CD4-positive, alpha-beta T cell treated with Interleukin-12 subunit alpha and Interleukin-12 subunit beta, for 1 hour (primary cell): ENCODE measurements at places on chromosomes 2 and 18.

DNA sequence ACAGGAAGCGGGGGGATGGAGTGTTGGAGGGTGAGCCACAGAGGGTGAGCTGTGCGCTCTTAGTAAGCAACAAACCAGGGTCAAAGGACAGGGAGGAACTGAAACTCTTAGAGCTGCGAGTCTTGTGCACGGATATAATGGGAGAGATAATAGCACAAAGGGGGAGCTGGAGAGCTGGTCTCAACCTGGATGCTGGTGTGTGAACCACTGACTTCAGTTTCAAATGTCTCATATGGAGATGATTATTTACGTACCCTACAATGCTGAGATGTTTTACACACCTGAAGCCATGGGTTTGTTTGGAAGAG lies 35.9 kb downstream of the PTGR3 start:
- DNase-seq: peak; percentile 8

- no peak for DNase-seq
These were observed 8.4 kb upstream of the NMI start for GRCh38 chr2:151297882-151298281.

DNA sequence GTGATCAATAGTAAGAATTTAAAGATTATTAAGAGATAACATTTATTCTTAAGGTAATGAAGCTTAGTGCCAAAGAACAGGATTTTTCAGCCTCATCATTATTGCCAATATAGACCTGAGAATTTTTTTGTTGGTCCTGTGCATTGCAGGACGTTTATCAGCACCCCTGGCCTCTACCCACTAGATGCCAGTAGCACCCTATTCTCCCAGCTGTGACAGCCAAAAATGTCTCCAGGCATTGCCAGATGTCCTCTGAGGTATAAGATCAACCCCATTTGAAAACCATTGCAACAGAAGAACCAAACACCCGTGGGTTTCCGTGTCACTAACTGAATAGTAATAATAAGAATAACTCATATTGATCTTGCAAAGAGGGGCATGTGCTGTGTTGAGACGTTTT lies 700.0 kb upstream of the SOX11 start:
- DNase-seq: no peak

GRCh38 chr2:163732727-163733126 lies 3.1 kb downstream of the FIGN start:
- DNase-seq: no peak

DNA sequence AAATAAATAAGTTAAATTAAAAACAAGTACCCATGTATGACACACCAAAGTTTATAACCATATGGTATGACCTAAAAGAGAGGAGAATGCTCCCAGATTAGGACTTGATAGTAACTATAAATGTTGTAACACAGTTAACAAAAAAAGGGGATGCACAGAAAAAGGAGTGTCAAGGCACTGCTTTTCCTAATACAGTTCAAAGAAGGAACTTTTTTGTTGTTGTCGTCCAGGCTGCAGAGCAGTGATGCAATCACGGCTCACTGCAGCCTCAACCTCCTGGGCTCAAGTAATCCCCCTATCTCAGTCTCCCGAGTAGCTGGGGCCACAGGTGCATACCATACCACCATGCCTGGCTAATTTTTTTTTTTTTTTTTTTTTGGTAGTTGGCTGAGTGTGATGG lies 2.7 kb downstream of the NARS1 start:
- DNase-seq: no peak

- DNase-seq: no peak
These were observed 34.5 kb downstream of the PDIA6 start for GRCh38 chr2:10777842-10778723.

DNA sequence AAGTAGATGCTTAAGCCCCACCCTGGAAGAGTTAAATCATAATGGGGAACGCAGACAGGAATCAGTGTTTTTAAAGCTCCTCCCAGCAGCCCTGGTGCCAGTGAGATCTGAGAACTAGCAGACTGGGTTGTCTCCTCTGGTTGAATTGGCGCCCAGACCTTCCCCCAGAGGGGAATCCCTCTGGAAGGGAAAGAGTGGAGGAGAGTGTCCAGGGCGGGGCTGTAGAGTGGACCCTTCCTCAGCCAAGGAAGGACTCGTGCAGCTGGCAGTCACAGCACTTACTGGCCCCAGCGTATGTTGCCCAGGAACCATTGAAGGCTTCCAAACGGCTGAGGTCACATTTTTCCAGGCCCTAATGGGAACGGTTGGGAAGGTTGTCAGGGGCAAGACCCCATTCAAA lies 62.5 kb downstream of the TGOLN2 start:
- no peak for DNase-seq

DNA sequence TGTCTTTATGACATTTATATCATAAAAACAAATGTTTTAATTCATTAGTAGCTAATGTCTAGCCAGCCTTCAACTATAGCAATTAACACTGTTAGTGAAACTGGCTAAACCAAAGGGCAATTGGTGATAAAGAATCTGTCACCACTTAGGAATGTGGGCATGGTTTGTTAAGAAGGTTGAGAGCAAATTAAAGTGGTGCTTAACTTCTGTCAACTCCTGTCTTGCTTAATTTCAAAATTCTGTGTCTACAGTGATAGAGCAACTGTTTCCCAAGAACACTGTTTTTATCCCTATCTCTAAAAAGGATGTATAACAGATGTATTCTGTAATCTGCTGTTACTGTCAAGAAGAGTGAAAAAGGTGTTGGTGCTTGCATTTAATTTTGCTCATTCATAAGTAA lies 36.5 kb downstream of the CFAP36 start:
- no peak for DNase-seq

GRCh38 chr2:45002686-45003085 lies 6.6 kb downstream of the SIX2 start:
- DNase-seq: no peak

GRCh38 chr18:78582898-78583738 lies 396.5 kb upstream of the SALL3 start:
- DNase-seq: no peak

DNA sequence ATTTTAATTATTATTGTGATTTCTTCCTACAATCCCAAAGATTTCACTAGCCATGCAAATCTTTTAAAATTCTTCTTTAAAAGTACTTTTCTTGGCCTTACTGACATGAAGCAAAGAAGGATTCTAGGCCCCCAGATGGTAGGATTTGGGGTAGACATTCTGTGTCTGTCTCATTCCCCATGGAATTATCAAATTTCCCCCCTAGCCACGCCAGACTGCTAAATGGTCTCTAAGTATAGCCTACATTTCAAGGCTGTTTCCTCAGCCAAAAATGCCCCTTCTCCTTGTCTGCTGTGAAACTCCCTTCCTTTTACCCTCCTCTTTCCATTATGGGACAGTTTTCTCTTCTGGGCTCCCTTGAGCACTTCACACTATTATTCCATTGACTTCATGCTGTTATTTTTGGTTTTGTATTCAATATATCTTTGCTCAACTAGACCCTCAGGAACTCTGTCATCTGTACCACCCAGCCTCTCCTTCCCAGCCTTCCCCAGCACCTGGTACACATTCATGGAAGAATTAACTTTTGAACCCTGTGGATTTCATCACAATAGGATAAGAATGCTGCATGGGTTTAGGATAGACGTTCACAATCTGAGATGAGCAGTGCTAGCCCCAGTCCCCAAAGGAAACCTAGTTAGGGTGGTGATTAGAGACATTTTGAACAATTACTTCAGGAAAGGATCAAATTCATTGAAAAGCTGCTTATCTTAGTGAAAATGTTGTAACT lies 21.5 kb upstream of the CYP1B1 start:
- DNase-seq: no peak

- DNase-seq: no peak
These were observed 529 bp upstream of the MTA3 start for GRCh38 chr2:42567806-42568400.

DNA sequence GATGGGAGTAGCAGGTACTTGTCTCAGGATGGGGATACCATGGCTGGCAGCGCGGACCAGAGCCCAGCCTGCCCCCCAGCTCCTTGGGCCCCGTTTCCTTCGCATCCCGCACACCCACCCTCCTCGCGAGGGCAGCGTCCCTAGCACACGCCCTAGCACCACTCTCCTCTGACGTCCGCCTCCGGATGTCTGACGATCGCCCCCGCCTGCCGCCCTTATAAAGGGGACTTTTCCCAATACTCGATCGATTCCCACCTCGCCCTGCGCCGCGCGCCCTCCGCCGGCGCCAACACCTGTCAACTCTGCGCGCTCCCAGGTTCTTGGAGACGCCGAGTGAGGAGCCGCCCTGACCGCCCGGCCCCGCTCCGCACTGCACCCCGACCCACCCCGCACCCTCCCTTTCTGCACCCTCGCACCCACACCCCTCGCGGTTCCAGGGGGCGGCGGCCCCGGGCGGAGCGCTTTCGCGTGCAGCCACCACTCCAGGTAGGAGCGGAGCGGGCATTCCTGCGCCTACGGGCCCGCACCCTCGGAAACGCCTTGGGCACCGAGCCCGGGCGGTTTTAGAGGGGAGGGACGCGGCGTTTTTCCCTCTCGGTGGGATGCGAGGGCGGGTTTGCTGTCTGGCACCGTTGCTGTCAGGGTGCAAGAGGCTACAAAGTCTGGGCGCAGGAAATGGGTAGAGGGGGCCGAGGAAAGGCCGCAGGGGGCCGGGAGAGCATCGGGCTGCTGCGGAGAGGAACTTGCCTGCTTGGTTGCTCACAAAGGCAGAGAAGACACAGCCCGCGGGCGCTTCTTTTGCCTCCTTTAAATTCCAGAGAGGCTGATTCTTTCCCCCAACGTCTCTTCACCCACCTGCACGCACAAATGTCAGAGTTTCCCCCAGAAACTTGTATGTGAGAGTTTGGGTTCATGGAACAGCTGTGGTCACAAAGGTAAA lies at the start of gene SLC5A7:
SLC5A7 (plus strand) TSS at position 247 of the 940 bp plus-strand sequence. CDS start 1,632 bp downstream, outside the sequence.
- DNase-seq: no peak

DNA sequence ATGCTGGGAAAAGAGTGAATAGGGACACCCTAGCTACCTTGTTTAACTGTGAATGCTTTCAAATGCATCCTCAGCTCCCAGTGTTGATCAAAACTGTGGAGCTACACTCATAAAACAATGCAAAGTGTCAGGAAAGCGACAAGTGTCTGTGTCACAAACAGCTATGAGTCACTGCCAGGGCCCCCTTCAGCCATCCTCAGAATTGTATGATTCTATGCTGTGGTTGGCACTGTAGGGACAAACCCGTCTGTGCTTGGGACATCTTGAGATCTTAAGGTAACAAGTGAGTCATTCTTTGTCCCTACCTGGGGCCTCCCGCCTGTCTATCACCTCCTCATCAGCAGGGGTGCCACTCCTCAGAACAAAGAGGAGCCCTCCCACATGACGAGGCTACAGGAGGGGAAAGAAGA lies 42.4 kb downstream of the KLF7 start:
- DNase-seq: no peak

DNA sequence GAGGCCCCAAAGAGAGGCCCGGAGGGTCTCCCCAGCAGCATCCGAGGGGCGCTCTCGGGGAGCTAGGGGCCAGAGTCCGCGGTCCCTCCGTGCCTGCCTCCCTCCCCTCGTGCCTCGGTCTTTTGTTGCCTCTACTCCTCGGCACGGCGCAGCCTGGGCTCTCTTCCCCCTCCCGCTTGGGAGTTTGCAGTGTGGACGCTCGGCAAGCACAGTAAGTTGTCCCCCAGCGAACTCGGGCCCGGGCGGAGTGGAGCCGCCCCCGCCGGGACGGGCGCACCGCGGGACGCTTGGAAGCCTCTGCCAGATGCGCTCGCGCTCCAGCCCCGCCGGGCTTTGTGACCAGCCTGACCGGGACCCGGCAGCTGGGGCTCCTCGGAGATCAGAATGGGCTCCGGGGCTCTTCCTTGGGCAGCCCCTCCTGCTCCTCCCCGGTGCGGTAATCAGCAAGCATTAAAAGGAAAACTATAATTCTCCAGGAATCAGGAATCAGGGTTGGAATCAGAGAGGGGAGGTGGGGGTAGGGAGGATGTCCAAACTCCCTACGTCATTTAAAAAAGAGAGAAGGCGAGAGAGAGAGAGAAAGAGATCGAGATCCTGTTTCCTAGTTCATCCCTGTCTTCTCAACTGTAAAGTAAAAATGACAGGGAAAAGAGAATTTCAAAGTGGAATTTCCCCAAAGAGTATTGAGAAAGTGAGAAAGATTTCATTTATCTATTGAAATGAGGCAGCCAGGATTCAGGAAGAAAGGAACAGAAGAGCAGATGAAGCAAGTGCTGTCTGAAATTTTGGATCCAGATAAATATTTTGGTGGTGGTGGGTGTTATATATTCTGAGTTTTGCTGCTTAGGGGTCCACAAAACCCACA lies 786 bp upstream of the TMEM200C start:
- DNase-seq: no peak

DNA sequence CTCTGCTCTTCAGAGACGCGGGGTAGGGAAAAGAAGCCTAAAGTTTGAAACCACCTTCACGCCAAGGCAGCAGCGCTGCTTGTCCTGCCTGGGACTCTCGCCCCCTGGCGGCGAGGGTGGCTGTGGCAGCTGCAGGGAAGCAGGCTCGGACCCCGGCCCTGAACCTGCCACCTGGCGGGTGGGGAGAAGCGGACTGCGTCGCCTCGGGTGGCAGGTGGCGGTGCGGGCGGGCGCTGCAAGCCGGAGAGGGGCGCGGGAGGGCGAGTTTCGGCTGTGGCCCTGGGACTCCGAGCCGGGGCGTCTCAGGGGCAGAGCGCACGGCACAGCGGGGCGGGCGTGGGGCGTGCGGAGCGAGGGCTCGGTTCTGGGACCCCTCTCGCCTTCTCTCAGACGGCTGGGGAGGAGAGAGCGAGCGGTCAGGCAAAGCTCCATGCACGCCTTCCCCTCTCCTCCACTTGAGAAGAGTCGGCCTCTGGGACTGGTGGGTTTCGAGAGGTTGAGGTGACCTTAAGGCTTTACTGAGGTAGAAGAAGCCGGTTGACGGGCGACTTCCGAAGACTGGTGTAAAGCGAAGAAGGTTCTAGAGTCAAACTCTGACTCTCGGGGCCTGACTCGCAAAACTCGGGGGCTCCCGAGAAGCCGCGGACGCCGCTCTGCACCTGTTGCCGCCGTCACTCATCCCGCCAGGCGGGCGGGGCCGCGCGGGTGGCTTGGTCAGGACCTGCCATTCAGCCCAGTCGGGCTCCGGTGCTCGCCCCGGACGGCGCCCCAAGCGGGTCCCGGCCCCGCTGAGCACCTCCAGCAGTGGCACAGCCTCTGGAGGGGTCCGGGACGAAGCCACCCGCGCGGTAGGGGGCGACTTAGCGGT lies 1.1 kb upstream of the BOLL start:
- DNase-seq: peak; percentile 64

- DNase-seq: no peak
These were observed 423.6 kb upstream of the TNP1 start for GRCh38 chr2:217283460-217283859.

- no peak for DNase-seq
These were observed 306.7 kb upstream of the CCDC68 start for GRCh38 chr18:55265984-55266383.

- DNase-seq: no peak
These were observed 159.8 kb downstream of the RHBDD1 start for GRCh38 chr2:226995625-226996041.

GRCh38 chr18:25799231-25799630 lies 291.2 kb downstream of the SS18 start:
- no peak for DNase-seq

- DNase-seq: no peak
These were observed 106.7 kb downstream of the XRCC5 start for GRCh38 chr2:216215658-216216390.
